ENCODE measurements at places on chromosomes 12 and 14.

GRCh38 chr14:75310295-75311111, 31.9 kb downstream of the FOS start:
- peak; percentile 63 for DNase-seq

DNA sequence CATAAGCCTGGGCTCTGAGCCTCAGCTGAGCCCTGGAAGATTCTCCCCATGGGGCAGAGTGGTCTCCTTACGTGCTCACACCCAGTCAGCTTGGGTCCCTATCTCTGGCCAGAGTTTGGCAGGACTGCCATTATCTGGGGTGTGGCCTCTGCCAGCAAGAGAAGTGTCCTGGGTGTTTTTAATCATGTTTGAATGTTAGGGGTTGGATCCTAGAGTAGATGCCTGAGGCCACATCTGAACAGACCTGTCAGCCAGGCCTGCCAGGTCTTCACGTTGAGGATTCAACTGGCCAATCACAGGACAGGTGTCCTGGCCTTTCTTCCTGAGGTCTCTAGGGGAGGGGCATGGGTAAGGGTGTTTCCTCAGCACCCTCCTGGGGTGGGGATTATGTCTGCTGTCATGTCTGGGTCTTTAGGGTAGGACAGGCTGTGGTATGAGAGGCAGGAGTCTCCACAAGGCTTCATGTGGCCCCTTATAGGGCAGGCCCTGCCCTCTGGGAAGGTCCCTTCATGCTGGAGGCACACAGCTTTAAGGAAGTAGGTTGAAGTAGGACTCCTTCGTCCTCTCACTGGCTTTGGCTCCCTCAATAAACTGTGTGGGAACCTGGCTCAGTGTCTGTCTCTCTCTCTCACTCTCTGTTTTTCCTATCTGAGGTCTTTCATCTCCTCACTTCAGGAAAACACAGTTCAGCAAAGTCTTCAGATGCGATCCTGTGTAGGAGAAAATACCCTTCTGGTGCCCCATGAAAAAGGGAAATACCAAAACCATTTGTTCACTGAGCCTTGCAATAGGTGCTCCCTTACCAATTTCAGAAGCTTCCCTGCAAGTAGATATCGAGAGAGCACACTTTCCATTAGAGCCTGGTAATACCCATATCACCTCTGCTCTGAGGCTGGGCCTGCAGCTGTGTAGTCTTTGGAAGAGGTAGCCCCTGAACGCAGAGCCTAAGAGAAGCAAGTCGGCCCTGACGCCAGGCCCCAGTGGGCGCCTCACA, 6.7 kb upstream of the FITM1 start:
- no peak for DNase-seq

DNA sequence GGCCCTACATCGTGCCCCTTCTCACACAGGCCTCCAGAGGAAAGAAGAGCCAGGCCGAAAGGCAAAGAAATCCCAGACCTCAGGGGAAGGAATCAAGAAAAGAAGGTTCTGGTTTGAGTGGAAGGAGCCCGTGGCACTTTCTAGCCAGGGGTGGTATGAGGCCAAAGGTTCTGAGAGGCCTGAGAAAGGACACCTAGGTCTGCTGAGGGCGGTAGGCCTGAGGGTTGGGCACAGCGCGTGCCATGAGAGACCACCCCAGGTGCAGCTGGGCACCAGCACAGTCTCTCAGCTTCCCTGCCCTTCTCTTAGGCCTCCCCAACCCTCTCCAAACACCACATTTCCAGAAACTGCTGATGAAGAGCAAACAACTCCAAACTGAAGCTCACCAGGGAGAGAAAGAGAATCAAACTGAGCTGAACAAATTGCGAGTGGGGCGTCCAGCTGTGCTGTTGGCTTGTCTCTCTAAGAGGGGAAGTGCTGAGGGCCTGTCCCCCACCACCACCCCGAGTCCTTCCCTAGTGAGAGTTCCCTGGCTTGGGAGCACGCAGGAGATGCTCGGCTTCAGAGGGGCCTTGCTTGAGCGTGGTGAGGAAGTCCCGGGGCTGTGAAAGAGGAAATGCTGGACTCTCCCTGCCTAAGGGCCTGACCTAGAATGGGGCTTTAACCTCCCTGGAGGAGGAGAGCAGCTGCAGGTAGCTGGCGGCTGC, 184.8 kb downstream of the ZFP36L1 start:
- DNase-seq = no peak

GRCh38 chr12:73067616-73068015, 795.4 kb downstream of the TRHDE start:
- no peak for DNase-seq

GRCh38 chr14:44847526-44848309, 114.0 kb downstream of the KLHL28 start:
- DNase-seq = peak; percentile 1

DNA sequence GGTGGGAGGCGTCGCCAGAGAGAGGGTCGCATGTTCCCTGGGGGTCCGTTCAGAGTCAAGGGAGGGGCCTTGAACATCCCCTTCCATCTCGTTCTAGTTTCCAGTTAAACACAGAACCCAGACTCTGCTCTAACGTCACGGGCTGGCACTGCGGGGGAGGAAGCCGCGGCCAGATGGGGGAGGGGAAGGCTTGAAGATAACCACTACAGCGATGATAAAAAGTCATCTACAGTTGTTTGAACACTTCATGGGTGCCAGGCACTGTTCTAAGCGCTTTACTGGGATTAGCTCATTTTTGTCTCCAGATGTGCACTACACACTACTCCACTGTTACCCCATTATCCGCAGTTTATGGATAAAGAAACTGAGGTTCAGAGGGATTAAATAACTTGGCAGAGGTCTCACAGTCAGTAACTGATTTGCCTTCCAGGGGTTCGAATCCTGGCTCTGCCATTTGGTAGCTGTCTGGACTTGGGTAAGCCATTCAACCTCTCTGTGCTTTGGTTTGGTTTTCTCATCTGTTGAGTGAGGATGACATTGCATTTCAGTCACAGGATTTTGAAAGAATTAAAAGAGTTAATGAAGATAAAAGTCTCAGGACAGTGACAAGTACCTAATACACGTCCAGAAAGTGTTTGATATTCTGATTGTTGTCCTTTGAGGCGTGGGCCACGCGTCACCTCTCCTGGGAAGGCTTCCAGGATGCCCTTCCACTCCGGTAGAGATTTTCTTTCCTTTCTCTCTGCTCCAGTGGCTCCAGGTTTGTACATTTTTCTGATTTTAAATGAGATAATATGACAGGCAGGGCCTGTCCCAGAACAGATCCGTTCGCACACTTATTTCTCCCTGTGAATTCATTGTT, 798 bp upstream of the RASAL1 start:
- no peak for DNase-seq

All from GM04503 (cell line).